ENCODE measurements at places on chromosomes 11 and 22. TPM values are rescaled to one million over a fixed set of nuclear protein-coding genes. Genes with fewer than 3 reads are reported as not detected.

SLC22A9 gene
- not detected for total RNA-seq

RFPL3 gene
- not detected for total RNA-seq

PTPRCAP gene
- 145 TPM for total RNA-seq

ART1 gene
- total RNA-seq: not detected

MRGPRF gene
- not detected for total RNA-seq

- no peak for DNase-seq
These were observed 76.1 kb upstream of the RAB1B start for GRCh38 chr11:66192181-66192863.

GRCh38 chr11:126361400-126361799 is 5.9 kb downstream of the ST3GAL4 start:
- peak; percentile 36 for DNase-seq

GRCh38 chr11:59963733-59964132 is at the start of gene OOSP4A:
Gene OOSP4A, plus strand, starts transcription at chr11:59964033. Its CDS starts 0 bp downstream, at chr11:59964033.
- no peak for DNase-seq

GRCh38 chr11:62013537-62014476 is 46.4 kb upstream of the FTH1 start:
- no peak for DNase-seq

- no peak for DNase-seq
These were observed 1.4 kb upstream of the MUC2 start for GRCh38 chr11:1073261-1073724.

GRCh38 chr22:44218071-44218470 is 37.3 kb downstream of the PARVG start:
- DNase-seq: no peak

DNA sequence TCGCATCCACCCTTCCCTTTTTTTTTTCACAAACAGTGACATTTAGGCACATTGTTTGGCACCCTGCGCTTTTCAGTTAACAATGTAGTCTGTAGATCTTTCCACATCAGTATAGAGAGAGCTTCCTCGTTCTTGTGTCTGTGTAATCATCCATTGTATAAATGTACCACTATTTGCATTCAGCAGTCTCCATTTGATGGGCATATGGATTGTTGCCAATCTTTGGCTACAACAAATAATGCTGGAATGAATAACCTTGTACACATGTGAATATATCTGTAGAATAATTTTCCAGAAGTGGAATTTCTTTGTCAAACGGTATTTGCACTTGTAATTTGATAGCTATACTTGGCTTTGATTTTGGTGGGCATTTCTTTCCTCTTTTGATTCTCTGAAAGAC is 17.1 kb downstream of the MPEG1 start:
- DNase-seq: no peak

DNA sequence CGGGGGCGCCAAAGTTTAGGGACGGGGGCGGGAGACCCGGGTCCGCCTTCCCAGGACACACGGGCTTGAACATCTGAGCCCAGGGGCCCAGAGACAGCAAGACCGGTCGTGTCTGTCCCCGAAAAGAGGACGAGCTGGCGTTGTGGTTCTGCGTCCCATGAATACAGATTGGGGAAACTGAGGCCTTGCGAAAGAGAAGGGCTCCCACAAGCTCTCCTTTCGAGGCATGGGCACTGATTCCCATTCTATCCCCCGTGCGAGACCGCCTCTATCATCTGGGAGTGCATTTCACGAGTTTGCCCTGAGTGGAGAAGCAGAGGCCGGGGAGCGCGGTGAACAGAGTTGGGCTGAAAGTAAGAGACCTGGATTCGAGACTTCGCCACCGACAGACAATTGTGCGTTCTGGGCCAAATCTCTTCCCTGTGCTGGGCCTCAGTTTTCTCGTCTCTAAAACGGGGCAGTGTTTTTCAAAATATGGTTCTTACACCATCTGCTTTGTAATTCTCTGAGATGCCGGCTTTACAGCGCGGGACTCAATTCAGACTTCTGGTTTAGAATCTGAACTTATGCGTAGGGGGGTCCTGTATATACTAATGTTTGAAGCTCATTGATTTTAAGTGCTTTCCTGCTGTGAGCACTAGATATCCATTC is 471 bp downstream of the RNF185 start:
- peak; percentile 13 for DNase-seq

DNA sequence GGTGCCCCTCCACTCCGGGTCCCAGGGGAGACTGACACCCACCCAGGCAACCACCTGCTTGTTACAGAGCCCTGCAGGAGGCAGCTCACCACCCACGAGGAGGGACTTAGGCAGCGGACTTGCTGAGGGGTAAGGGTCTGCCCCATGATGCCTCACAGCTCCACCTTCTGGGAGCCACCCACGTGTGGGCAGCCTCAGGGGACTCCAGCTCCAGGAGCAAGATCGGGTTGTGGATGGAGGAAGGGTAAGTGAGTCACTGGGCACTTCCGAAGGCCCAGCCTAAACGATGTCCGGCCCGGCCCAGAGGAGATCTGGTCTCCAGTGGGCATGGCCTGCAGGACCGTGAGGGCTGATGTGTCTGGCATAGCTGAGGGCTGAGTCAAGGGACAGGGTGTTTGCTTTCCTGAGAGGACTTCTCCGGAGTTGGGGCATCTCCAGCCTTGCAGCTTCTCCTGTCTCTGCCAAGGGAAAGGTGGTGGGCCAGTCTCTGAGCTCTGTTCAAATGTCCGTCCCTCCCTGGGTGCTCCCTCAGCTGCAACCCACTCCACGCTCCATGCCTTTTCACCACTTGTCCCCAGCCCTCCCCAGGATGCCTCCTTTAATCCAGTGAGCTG is 32.3 kb upstream of the P2RY2 start:
- DNase-seq: no peak

- no peak for DNase-seq
These were observed 183.9 kb downstream of the GRIK4 start for GRCh38 chr11:120695426-120695825.

DNA sequence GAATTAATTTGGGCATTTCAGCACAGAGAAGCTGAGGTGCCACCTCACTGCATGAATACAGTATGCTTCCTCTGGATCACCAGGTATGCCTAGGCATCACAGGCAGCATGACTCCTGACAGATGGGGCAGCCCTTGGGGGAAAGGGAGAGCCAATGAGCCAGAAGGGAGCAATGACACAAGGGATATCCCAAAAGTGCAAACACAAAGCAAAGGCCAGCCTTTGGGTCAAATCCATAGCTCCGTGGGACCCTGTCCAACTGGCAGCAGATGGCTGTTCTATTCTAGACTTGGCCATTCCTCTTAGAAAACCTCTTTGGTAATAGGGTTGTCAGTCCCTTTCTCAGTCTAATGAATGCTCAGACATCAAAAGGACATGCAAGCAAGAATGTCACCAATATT is 73.3 kb downstream of the SERGEF start:
- no peak for DNase-seq

GRCh38 chr11:111542606-111543275 is 2.2 kb downstream of the LAYN start:
- no peak for DNase-seq

DNA sequence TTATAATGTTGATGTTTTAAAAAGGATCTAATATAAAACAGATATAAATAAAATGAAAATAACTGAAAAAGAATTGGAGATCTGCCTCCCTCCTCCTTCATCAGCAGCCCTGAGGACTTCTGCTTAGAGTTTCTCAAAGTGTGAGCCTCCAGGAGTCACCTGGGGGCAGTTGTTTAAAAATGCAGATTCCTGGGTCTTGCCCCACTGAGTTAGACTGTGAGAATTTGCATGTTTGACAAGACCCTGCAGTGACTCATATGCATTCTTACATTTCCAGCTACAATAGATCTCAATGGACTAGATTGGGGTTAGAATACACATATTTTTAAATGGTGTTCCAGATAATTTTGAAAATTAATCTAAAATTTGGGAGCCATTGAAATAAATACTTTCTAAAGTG is 798 bp upstream of the OOSP3 start:
- DNase-seq: no peak

DNA sequence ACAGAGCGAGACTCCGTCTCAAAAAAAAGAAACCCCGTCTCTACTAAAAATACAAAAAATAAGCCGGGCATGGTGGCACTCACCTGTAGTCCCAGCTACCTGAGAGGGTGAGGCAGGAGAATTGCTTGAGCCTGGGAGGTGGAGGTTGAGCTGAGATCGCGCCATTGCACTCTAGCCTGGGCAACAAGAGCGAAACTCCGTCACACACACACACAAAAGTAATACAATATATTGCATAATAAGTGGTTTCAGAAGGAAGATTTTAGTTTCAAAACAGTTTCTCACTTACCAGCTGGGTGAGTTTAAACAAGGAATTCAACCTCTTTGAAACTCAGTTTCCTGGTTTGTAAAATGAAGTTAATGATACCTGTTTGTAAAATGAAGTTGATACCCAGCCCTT is 32.7 kb upstream of the HTR3A start:
- no peak for DNase-seq

- no peak for DNase-seq
These were observed 90.9 kb upstream of the LINC01488 start for GRCh38 chr11:69390561-69390960.

DNA sequence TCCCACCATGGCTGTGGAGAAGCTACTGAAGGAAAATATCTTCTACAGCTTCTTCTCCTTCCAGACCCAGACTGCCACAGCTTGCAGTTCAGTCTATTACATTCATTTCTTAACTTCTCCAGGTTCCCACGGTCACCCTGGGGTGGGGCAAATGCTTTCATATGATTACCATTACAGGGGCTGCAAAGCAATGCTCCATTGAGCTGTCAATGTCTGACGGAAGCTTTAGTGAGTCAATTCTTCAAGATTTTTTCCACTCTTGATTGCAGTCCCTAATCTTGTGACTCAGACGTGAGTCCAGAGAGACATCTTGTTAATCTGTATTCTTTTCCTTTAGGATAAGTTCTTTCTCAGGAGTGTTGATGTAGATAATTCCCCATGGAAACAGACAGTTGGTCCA is 233.4 kb upstream of the DDI1 start:
- no peak for DNase-seq

DNA sequence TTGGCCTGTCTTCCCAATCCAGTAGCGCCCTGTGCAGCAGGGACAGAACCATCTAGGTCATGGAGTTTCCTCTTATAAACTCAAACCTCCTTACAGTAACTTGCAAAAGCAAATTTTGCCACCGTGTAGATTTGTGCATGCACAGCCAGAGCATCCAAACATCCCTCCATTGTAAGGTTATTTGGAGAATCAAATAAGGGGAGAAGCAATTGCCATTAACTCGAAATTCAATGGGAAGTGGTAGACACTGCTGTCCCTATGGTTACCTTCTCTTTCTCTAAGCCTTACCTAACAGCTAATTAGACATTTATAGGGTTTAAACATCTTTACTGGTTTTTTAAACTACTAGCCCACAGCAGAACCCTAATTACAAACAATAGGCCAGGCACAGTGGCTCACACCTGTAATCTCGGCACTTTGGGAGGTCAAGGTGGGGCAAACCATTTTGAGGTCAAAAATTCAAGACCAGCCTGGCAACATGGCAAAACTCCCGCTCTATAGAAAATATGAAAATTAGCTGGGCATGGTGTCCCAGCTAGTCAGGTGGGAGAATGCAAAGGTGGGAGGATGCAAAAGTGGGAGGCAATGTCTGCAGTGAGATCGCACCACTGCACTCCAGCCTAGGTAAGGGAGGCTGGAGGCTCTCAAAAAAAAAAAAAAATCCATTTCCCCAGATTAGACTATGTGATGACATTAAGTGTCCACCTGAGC is 6.6 kb downstream of the HSPA8 start:
- DNase-seq: no peak

DNA sequence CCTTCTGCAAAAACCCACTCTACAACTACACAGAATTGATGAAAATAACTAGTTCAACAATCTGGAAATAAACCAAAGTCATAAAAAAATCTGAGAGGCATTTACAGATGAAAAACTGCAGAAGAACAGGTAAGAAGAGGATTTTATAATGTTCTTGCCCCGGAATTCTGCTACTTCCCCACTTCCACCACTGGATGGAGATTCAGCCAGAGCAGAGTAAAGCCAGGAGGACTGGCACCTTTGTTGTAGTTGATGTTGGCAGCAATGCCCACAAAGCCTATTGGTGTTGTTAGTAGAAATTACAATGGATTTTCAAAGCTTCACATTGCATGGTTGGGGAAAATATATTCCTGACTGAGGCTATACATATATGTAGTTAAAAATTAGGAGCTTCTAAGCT is 640.2 kb downstream of the LRRC4C start:
- DNase-seq: no peak
